CD4-positive, CD25-positive, alpha-beta regulatory T cell (primary cell): ENCODE measurements at places on chromosomes 2 and 18.

- no peak for DNase-seq
Measured at GRCh38 chr2:97774425-97774824, 61.0 kb downstream of the ZAP70 start.

DNA sequence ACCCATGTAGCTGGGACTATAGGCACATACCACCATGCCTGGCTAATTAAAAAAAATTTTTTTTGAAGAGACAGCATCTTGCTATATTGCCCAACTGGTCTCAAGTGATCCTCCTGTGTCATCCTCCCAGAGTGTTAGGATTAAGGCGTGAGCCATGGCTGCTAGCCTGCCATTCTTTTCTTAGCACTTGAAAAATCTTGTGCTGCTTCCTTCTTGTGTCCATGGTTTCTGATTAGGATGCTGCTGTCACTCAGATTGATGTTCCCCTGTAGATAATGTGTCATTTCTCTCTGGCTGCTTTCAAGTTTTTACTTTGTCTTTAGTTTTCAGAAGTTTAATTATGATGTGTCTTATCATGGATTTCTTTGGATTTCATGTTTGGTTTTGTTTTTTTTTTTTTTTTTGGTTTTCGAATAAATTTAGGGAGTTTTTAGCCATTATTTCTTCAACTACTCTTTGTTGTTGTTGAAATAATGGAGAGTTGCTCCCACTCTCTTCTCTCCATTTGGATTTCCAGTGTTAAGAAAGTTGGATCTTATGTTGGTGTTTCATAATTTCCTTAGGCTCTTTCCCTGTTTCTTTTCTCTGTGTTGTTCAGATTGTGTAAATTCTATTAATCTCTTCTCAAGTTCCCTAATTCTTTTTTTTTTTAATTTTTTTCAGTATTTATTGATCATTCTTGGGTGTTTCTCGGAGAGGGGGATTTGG, 2.5 kb downstream of the ATP9B start:
- DNase-seq: no peak

GRCh38 chr18:29241199-29241598, 1064.3 kb upstream of the CDH2 start:
- DNase-seq: no peak

GRCh38 chr2:19122220-19122619, 236.2 kb downstream of the OSR1 start:
- no peak for DNase-seq

DNA sequence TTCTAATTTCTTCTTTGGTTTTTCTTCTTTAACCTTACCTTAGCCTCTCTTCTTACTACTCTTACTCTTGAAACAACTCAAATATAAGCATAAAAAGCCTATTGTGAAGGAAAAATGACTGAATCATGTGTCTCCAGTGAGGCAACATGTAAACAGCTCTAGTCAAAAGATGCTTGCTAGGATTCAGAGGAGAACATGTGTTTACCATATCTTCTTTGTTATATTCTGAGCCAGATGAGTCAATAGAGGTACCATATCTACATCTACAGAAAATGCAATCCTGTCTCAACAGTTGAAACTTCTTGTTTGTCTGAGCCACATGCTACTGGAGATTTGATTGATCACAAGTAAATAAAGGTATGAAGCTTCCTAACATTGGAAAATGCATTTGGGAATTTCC, 15.9 kb upstream of the FIGN start:
- DNase-seq: no peak

DNA sequence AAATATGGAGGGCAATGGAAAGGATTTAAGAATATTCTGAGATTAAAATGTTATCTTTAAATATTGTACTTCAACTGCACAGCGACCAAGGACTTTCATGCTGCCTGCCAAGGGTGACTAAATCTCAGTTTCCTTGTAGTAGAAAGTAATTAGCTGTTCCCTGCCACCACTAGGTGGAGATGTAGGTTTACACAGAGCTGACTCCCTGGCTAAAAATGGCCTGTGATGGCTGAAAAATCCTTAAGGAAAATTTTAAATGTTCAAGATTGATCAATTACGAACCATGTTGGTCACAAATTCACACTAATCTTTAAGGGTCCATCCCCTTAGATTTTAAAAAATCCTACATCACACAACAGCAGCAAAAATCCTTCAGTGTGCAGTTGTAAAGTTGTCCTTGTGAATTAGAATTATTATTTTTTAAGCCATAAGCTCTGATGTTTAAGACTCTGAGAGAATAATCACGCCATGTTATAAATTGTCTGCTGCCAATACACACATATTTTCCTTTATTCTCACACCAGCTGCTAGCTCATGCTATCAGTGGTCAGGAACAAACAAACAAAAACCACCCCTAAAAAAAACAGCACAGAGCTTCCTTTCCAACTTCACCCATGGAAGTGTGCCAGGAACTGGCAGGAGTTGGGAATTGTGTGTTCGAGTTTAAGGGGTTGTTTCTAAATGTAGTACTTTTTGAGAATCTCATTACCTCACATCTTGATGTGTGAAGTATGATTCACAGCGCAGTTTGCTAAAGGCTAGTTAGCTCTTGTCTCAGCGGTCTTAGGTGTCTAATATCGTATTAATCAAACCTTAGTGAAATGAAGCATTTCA, 399.8 kb downstream of the TMEM182 start:
- no peak for DNase-seq

GRCh38 chr2:135056790-135057189, 4.7 kb downstream of the RAB3GAP1 start:
- no peak for DNase-seq

DNA sequence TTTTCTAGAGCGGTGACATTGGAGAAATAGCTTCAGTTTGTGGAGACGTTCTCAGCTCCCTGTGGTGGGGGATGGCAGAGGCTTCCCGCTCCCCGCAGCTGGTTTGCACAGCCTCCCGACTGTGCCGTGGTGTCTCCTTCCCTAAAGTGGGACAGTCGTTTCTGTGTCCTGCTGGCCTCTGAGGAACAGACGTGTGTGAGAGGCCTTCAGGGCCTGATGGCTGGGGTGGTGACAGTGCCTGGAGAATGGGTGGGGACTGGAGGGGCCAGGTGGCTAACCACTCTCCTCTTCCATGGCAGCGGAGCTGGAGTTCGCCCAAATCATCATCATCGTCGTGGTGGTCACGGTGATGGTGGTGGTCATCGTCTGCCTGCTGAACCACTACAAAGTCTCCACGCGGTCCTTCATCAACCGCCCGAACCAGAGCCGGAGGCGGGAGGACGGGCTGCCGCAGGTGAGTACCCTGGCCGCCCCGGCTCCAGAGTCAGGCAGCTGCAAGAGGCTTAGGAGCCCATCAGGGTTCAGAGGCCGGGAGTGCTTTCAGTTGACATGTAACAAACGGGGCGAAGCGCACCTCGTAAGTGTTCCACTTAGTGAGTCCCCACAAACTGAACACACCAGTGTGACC, 105.4 kb downstream of the FAM210A start:
- DNase-seq: no peak

DNA sequence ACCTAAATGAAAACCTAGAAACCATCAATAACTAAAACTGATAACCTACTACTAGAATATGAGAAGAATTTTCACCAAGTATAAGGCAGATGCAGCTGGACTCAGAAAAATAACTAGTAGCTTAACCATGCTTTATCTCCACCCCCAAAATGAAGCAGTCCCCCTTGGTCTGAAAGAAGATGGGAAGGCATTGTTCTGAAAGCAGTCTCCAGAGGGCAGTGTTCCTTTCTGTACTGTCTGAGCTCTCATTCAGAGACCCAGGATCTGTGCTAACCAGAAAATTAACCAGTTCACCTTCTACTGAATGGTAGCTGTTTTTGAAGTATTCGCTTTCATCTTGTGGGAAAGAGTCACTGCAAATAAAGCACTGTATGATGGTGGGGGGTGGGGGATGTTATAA, 273.0 kb downstream of the PDE11A start:
- peak; percentile 13 for DNase-seq

DNA sequence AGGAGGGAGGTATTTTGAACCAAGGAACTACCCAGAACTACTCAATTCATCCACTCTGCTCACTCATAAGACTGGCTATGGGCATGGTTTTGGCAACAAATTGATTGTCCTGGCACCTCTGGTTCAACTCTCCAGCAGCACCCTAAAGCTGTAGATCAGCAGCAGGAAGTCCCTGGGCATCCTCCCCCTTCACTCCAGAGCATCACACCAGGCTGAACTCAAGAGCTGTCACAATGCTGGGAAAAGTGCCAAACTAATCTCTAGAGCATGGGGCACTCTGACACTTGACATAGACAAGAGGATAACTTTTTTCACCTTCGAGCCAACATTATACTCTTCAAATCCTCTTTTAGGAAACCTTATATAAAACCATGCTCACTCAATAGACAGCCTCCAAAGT, 154.1 kb upstream of the RBBP8 start:
- DNase-seq: no peak

DNA sequence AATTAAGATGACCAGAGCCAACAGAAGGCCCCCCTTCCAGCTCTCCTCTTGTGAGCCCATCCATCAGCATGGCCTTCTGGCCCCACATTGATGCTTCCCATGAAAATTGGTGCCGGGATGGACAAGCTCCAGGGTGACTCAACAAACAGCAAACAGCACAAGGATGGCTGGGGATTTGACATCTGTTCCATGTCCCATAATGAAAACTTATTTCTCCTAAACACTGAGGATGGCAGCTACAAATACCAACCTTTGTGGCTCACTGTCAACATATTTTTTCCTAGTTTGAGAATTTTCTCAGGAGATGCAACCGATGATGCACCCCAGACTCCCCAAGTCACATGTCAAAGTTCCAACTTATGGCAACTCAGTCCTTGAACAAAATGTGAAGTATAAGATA, 169.6 kb upstream of the SIX2 start:
- no peak for DNase-seq

- no peak for DNase-seq
Measured at GRCh38 chr18:79489051-79489898, 93.5 kb downstream of the NFATC1 start.

GRCh38 chr18:63837590-63837989, 49.9 kb upstream of the SERPINB2 start:
- DNase-seq: no peak

- DNase-seq: no peak
Measured at GRCh38 chr2:168528469-168528868, 72.4 kb downstream of the CERS6 start.

DNA sequence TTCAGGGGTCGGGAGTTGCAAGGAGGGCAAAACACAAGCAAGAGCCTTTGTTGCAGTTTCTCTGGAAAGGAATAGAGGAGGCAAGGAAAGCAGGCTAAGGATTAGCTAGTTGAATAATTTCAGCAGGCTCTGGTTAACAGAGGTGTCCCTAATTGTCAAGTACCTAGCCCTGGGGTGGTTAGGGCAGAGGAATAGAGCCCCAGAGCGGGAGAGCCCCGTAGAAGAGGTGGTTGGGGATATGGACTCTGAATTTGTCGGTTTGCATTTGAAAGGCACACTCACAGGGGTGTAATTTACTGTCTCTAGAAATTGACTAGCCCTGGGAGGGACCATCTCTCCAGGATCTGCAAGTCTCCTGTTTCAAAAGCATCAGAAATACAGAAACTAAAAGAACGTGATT, 1030.2 kb downstream of the TMEM182 start:
- DNase-seq: no peak

DNA sequence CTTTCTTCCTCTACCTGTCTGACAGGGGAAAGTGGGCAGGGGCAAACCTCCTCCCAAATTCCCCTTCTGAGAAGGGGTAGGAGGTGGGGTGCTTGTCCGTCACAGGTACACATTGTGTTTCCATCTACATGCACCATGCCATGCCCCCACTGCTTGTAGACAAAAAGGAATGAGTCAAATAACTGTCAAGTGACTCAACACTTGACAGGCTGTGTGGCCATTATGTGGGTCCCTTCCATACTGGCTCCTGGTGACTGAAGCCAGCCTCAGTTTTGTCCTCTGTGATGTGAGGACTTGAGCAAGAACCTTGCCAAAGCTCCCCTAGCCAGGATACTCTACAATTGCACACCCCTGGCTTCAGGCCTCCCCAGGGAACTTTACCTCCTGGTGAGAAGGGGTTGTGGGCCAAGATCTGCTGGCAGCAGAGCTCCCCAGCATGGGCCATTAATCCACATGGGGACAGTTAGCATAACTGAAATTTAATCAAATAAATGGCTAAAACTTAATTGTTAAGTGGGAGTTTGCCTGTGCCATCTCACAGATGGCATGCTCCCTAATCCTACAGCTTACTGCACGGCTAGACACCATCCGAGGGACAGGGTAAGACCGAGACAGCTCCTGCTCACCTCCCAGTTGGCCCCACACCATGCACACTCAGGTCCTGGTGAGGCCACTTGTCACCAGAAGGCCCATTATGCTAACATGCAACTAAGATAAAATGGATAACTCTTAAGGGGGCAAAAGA, 140.2 kb downstream of the BCL11A start:
- DNase-seq: no peak

GRCh38 chr18:3041843-3042242, 28.9 kb upstream of the LPIN2 start:
- no peak for DNase-seq

- peak; percentile 56 for DNase-seq
Measured at GRCh38 chr2:25323042-25323514, 18.6 kb downstream of the DNMT3A start.

DNA sequence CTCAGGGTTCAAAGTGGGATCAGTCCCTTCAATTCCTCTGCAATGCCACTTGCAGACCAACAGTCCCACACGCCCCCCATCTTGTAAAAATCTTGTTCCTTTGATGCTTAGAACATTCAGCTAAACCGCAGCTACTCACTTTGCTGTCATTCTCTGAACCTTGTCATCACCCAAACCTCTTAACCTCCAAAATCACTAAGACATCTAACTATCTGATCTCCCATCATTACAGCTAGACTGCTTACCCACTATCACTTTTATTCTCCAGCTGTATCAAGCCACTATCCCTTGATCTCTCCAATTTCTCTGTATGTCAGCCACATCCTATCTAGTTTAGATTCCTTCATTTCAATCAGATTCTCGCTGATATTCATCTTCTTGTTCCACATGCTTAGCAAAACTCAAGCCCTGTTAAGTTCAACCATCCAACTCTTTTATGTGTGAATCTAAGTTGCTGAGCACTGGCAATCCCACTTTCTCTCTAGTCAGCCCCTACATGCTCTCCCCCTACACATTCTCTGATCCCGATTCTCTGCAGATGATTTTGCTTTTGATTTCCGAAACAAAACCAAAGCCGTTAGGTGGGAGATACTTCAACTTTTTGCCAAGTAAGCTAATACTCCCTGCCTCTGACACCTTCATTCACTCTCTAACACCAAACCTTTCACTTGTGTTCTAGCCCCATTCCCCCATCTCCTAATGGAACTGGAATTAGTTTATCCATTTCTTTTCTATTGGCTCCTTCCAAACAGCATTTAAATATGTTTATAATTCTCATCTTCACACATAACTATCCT, 4.6 kb downstream of the GTF3C2 start:
- DNase-seq: no peak

DNA sequence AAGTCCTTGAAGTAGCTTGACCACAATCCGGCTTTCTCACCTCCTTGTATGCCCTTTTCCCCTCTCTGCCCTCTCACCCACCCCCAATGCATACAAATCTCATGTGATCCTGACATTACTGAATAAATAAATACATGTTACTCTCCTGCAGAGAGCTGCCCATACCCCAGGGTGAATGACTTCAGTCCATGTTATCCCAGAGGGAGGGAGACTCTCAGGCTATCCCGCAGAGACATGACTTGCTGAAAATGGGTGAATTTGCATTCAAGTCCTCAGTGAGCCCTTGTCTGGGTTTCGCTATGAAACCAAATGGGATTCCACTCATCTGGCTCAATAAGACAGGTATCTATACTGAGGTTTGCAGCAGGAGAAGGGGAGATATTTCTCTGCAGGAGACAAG, 168.5 kb downstream of the FHOD3 start:
- DNase-seq: no peak

GRCh38 chr2:96260387-96261260, 5.2 kb downstream of the TMEM127 start:
- no peak for DNase-seq

- no peak for DNase-seq
Measured at GRCh38 chr2:201072201-201072530, 365 bp downstream of the NDUFB3 start.
